ENCODE measurements at places on chromosomes 5 and 9.

- DNase-seq = no peak
These were observed 31.5 kb downstream of the CLINT1 start for GRCh38 chr5:157827423-157827822.

- DNase-seq = no peak
These were observed 2.2 kb upstream of the ERAP1 start for GRCh38 chr5:96809921-96810320.

DNA sequence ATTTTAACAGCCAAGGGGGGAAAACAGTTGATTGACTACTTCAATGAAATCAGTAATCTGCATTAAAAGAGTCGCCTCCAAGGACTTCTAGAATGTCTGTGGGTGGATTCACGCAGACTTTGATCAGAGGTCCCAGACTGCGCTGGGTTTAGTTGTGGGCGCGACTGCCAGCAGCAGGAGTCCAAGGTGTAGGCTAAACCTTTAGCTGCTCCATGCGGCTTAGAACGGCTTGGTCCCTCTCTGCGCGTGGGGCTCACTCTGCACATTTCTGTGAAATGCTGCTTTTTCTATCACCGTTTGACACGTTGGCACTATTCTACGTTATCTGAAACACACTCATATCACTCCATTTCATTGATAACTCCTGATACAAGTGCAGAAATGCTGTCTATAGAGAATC, 48.6 kb upstream of the IRX2 start:
- no peak for DNase-seq

GRCh38 chr5:76283670-76284069, 119.4 kb upstream of the IQGAP2 start:
- no peak for DNase-seq

GRCh38 chr9:113393281-113393680, 7.8 kb downstream of the ALAD start:
- DNase-seq = no peak

GRCh38 chr9:136091582-136092352, 3.3 kb downstream of the NACC2 start:
- DNase-seq = no peak

GRCh38 chr5:154197801-154198491, 7.4 kb downstream of the GALNT10 start:
- no peak for DNase-seq

- no peak for DNase-seq
These were observed 1.5 kb upstream of the GABBR2 start for GRCh38 chr9:98709968-98710965.

DNA sequence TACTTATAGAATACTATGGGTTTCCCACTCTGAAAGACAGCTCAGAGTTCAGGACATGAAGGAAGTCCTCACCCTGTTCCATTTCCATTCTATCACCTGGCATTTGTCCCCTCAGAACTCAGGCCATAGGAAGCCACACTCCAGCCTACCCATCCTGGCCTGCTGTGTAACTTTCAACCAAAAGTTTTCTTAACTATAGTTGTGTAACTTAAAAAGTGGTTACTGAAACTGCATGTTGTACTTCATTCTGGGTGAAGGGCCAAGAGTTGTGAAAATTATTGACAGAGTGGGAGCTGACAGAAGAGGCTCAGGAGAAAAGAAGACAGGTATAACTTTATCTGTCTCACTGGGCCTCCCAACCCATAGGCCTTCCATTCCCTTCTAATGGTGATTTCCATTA, 212.5 kb downstream of the RAB3C start:
- DNase-seq = no peak

DNA sequence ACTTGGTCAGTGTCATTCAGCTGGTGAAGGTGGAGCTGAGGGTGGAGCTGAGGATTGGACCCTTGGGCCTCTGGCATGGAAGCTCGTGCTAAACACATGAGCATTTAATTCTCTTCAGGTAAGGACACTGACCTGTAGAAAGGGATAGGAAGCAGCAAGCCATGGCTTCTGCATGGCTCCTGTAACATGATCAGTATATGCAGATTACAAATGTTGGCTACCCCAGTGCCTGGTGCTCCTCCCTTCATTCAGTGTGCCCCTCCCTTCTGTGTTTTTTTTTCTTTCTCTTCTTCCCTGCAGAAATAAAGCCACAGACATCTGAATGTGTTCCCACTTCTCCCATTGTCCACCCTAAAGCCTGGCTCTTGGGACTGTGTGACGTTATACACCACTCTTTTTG, 52.9 kb downstream of the ARHGAP26 start:
- no peak for DNase-seq

DNA sequence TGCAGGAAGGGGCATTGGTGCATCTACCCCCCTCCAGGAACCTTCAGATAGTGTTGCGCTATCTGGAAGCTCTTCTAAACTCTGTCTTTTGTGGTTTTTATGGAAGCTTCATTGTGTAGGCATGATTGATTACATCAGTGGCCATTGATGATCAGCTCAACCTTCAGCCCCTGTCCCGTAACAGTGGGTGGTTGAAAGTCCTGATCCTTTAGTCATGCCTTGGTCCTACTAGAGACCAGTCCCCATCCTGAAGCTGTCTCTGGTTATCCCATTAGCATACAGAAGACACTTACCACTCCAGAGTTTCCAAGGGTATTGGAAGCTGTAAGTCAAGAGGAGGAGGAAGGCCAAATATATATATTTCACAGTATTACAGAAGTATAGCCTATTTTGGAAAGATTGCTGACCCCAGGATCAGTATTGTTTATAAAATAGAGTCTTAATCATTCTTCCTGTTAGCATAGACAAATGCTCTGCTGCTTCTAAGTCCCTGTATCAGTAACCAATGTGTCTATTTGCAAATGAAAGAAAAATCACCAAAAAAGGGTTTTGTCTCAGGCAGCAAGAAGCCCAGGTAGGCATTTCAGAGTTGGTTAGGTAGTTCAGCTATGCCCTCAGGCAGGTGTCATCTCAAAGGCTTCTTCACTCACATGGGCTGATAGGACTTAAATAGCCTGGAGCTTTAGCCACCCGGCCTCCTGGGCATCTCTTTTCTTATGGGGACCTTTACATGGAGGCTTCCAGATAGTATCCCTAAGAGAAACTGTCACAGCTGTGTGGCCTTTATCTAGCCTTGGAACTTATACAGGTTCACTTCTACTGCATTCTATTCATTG, 41.6 kb downstream of the SPIN1 start:
- DNase-seq = no peak

DNA sequence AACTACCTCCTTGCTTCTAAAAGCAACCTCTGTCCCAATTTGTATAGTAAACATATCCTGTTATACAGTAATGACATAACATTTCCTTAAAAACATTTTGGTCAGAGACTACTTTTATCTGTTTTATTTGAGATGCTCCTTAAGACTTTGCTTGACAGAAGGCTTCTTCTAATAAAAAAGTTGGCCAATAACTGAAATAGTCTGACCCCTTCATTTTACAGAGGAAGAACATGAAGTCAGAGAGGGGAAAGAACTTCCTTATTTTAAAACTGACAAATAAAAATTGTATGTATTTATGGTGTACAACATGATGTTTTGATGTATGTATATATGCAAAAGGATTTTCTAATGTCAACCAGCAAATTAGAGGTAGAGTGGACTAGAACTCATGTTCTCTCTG, 35.8 kb upstream of the SPARC start:
- no peak for DNase-seq

DNA sequence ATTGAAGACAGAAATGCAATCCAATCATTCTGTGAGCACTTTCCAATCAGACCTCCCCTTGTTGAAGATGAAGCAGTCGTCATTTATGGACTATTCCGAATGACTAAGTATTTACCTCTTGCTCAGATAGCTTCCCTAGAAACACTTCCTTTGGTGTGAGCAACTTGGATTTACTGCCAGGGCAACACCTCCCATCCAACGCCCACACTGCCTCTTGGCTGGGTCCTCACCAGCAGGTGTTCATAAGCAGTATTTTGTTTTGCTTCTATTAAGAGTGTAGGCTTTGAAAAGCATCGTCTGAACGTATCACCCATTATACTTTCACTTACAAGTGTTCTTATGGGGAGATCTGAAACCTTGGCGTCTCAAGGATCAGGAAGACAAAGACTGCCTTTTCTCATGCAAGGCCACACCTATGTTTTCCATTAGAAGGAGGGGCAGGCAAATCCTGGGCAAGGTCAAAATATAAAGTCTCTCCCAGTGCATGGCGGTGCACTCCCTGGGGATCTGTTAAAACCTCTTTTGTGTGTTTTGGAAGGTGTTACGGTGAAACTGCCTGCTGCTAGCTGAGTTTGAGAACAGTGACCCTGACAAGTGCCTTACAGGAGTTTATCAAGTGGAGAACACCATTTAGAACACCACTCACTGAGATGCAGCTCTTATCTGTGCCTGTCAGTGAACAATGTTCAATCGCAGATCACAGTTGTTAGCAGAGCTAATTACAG, 10.6 kb upstream of the MARCHF3 start:
- DNase-seq = no peak

GRCh38 chr5:35012796-35013195, 35.0 kb downstream of the AGXT2 start:
- DNase-seq = no peak

DNA sequence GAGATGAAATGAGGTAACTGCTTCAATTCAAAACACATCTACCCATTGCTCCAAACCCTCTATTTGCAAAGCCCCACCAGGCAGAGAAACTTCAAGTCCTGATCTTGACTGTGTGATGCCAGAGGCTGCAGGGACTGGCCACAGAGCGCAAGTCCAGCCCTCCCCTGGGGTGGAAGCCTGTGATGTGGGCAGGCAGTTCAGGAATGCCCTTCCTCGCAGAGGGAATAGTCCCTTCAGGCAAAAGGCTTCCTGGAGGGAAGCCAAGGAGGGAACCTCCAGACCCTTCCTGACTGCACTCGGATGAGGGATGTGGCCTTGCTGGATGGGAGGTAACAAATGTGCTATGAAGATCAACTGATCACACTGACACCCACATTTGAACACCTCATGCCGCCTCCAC, 131.2 kb downstream of the SLIT3 start:
- DNase-seq = no peak

- DNase-seq = no peak
These were observed 42.4 kb upstream of the GGTA1 start for GRCh38 chr9:121542025-121542424.

- no peak for DNase-seq
These were observed 565.5 kb upstream of the DMAC1 start for GRCh38 chr9:8365029-8365428.

DNA sequence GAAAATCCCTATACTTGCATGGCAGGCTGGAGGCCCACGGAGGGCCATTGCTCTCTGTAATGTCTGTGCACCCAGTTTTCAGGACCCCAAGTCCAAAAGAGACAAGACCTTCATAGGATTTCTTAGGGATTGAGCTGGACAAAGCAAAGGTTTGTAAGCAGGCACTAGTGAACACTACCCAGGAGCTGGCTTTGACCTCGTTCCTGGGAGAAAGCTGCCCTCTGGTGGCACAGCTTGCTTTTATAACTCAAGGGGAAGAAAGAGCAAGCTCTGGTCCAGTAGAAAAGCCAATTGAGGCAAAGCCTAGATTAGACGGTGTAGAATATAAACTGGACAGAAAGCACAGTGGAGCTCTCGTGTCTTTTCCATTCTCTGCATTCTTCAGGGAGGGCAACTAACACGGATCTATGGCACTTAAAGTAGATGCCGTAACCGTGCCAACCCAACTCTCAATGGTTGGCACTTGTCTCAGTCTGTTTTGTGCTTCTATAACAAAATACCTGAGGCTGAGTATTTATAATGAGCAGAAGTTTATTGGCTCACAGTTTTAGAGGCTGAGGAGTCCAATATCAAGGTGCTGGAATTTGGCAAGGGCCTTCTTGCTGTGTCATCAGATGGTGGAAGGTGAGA, 7.9 kb downstream of the GABRP start:
- peak; percentile 69 for DNase-seq

DNA sequence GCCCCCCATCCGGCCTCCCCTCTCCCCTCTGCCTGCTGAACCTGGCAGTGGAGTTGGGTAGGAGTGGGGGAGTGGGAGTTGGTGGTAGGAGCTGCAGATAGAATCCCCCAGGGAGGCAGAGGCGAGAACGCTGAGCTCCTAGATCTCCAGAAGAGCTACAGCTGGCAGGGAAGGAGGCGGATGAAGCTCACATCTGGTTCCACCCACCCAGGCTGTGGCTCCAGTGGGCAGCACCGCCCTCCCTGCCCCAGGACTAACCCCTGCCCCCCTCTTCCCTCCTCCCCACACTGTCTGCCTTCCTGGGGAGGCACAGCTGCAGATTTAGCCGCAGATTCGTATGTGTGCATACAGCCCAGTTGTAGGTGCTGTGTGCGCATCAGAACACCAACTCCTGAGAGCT, 34.2 kb downstream of the C9orf50 start:
- no peak for DNase-seq

DNA sequence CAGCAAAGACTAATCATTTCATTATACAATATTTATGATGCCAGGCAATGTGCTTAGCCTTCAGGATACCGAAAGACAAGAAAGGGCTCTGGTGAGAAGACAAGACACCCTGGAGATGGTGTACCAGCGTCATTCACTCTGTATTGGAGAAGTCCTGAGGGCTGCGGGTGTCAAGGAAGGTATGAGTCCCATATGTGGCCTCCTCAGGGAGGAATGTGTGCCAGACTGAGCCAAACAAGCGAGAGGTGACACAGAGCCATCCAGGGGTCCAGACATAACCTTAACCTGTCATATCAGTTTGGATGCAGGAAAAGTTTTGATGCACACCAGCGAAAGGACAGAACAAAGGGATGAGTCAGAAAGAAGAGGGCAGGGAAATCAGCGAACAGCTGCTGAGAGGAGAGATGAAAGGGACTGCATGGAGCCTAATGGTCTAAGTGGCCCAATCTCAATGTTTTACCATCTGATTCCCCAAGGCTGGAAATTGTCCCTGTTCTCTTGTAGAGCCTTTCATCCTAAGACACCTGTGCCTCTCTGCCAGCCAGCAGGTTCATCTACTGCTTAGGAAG, 38.9 kb downstream of the ADRA1B start:
- no peak for DNase-seq

GRCh38 chr5:123647066-123647465, 135.1 kb downstream of the CSNK1G3 start:
- no peak for DNase-seq

DNA sequence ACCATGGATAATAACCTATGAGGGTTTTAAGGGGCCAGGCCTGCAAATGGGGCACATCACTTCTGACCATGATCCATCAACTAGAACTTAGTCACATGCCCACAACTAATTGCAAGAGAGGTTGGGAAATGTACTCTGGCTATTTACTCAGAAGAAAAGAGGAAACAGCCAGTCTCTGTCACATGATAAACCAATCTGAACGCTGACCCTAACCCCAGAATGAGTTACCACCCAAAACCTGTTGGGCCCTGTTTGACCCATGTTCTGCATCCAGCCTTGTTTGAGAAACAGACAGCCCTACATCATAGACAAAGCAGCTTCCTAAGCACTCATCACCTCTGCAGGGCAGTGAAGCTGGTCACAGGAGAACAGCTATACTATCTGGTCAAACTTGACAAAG, 5.8 kb downstream of the MACROH2A1 start:
- DNase-seq = no peak

GRCh38 chr9:137679249-137679648, 60.4 kb downstream of the EHMT1 start:
- DNase-seq = no peak

GRCh38 chr5:60806591-60807243, 37.4 kb downstream of the ELOVL7 start:
- DNase-seq = no peak

- DNase-seq = no peak
These were observed 8.7 kb upstream of the GRIN1 start for GRCh38 chr9:137130176-137130755.

- no peak for DNase-seq
These were observed 14.5 kb downstream of the TBCA start for GRCh38 chr5:77761606-77762005.

Data from ascending aorta (tissue), 2 donors.